ENCODE measurements at places on chromosomes 11 and 22.
A peak's percentile ranks its signal among the peaks of the same experiment; 100 is the strongest.

- no peak for DNase-seq
Measured at GRCh38 chr22:30856741-30857502, 111.7 kb downstream of the MORC2 start.

DNA sequence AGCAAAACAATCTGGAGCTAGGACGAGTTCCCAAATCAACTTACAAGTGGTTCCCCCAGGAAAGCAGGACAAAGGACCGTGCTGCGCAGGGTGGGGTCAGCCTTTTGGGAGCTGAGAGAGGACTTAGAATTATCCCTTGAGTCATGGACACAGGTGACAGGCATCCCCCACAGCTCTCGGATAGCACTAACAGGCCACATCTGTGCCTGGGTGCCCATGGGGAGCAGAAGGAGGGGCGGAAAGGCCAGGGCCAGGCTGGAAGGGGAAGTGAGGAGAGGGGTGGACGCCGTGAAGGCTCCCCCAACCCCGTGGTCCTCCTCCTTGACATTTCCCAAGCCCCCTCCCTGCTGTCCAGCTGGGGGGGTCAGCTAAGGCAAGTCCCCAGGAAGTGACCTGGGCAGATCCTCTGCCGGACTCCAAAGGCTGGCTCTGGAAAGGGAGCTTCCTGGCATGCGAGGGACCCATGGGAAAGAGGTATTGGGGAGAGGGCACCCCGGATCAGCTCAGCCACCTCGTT lies 31.6 kb upstream of the A4GALT start:
- no peak for DNase-seq

DNA sequence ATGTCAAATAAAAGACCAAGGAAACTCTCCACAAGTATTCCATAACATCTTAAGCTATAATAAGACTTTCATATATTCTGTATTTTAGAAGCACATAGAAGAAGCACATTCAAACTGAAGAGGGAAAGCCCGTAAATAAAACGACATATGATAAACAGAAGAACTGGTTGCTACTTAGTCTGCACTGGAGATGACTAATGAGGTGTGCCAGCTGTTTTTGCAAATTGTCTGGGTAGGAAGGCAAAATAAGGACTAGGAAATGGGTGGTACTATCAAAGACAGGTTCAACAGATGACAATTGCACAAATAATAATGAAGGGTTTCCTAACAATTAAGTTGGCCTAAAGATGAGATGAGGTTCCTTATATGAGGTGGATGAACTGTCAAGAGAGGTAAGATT lies 593.2 kb upstream of the CCDC179 start:
- no peak for DNase-seq

DNA sequence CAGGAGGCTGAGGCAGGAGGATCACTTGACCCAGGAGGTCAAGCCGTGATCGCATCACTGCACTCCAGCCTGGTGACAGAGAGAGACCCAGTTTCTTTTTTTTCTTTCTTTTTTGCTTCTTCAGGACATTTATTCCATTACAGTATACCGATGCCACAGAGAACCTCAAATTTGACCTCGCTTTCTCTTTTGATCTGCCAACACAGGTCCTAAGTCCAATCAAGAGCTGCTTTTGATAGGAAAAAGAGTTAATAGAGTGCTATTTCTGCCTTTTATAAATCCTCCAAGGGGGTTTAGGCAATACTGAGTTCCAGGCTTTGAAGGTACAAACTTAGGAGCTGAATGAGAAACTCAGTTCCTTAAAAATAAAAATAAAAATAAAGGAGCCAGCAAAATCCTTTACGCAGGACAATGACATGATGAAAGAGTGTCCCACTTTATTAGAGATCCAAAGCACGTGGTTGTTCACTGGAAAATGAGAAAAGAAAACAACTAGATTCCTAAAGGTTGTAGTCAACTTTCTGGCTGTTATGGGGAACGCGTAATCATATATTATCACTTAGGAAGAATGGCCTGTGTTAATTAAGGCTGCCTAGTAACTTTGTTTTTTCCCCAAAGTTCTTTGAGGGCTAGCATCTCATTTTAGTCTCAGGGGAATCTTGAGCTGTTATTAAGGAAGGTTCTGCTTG lies 27.2 kb downstream of the FADD start:
- DNase-seq, result no peak

GRCh38 chr11:66554602-66555001 lies 7.9 kb downstream of the ACTN3 start:
- DNase-seq, result no peak

DNA sequence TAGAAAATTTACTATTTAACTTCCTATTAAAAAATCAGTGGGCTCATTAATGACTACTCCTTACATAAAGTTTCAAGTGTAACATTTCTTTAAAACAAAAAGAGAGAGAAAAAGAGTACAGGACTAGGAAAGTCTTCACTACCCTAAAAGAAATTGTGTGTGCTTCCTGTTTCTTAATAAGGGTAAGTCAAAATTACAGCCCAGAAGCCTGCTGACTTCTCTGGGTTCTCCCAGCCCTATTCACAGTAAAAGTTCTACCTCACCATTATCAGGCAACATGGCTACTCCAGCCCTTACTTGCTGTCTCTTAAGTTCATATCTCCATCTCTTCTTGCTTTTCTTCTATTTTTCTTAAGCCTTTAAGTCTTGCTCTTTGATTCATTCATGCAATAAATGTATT lies 20.3 kb upstream of the ZC3H12C start:
- no peak for DNase-seq

DNA sequence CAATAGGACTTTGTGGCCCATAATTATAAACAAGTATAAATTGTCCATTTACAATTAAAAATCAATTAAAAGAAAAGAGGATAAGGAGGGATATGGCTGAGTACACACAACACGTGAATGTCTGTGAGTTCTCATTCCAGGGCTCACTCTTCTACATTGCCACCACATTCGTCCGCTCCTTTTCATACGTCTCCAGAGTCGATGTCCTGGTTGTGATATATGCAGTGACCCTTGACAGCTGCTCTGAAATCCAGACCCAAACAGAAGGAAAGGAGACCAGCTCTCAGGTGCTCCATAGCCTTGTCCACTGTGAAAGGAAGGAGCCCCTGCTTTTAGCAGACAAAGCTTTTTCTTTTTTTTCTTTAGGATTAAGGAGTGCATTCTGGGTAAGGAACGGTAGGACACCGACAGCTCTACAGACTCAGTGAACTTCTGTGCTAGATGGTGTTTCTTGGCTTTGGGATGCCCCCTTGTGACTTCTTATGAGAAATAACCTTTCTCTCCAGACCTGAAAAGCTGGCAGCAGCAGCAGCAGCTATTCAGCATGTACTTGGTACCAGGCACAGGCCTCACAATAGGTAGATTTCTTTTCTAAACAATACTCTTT lies 19.7 kb upstream of the DNAJB13 start:
- no peak for DNase-seq

GRCh38 chr11:67673358-67673757 lies 1.1 kb downstream of the ALDH3B2 start:
- no peak for DNase-seq

- no peak for DNase-seq
Measured at GRCh38 chr11:111303461-111303860, 5.1 kb downstream of the POU2AF3 start.

- DNase-seq, result no peak
Measured at GRCh38 chr11:76910620-76911414, 50.1 kb downstream of the ACER3 start.

- peak; percentile 63 for DNase-seq
Measured at GRCh38 chr22:20550851-20551744, 43.7 kb downstream of the MED15 start.

DNA sequence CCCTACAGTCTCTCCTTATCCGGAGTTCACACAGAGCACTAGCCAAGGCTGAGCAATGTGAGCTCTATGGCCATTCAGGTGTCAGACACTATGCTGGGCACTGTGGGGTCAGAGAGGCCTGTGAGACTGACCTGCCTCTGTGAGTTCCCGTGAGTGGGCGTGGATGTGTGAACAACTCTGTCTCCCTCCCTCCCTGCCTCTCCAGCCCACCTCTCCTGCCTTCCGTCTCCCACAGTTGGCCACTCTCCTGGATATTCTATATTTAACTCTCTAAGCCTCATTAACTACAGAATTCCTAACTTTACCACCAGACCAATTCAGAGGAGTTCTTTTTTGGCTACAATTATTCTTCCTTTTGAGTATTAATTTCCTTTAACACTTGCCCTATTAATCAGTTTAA lies 191.6 kb upstream of the NCAM1 start:
- no peak for DNase-seq

DNA sequence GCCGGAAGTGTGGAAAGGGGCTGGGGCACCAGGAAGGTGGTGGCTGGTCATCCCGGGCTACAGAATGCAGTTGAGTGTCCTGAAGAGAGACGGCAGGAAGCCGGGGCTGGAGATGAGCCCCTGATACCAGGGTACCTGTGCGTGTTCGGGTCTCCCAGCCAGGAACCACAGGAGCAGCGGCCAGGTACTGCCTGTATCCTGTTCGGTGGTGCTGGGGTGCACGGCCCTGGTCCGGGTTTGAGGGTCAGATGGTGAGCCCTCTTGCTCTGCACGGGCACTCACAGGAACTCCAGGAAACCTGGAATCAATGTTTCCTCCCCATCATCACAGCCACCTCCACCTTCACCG lies 253.1 kb upstream of the B3GAT1 start:
- no peak for DNase-seq

DNA sequence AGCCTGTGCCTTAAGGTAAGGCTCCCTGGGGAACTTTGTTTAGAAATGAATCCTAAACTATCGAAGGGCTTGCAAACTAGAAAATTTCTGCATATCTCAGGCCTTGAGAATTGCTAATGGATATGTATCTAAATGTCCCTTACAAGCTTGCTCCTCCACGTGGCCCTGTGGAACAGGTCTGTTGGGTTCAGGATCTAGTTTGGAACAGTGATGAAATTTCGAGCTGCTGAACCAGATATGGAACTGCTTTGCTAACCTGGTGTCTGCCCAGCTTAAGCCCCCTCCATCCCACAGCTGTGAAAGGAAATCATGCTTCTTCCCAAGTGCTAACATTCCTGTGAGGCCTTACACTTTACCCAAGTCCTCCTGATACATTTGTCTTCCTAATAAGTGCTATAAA lies 11.6 kb downstream of the SREBF2 start:
- no peak for DNase-seq

DNA sequence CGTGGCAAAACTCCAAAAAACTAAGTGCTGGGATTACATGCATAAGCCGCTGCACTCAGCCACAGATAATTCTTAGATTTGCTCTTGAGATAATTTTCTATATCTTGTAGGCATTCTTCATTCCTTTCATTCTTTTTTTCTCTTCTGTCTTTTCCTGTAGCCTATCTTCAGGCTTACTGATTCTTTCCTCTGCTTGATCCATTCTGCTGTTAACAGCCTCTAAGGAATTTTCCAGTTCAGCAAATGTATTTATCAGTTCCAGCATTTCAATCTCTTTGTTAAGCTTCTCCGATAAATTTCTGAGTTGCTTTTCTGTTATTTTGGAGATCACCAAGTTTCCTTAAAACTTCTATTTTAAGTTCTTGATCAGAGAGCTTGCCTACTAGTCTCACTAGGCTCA lies 46.7 kb downstream of the SMC1B start:
- DNase-seq, result no peak

- DNase-seq, result peak; percentile 2
Measured at GRCh38 chr11:93689240-93689639, 27.8 kb downstream of the CEP295 start.

- DNase-seq, result no peak
Measured at GRCh38 chr11:35949242-35949641, 5.4 kb downstream of the LDLRAD3 start.

- no peak for DNase-seq
Measured at GRCh38 chr11:16382638-16383380, 26.5 kb upstream of the SOX6 start.

GRCh38 chr22:38628444-38628843 lies 27.7 kb downstream of the FAM227A start:
- no peak for DNase-seq

- DNase-seq, result no peak
Measured at GRCh38 chr11:33940538-33940815, 48.6 kb upstream of the LMO2 start.

GRCh38 chr11:69463995-69464960 lies 17.2 kb upstream of the LINC01488 start:
- DNase-seq, result no peak

DNA sequence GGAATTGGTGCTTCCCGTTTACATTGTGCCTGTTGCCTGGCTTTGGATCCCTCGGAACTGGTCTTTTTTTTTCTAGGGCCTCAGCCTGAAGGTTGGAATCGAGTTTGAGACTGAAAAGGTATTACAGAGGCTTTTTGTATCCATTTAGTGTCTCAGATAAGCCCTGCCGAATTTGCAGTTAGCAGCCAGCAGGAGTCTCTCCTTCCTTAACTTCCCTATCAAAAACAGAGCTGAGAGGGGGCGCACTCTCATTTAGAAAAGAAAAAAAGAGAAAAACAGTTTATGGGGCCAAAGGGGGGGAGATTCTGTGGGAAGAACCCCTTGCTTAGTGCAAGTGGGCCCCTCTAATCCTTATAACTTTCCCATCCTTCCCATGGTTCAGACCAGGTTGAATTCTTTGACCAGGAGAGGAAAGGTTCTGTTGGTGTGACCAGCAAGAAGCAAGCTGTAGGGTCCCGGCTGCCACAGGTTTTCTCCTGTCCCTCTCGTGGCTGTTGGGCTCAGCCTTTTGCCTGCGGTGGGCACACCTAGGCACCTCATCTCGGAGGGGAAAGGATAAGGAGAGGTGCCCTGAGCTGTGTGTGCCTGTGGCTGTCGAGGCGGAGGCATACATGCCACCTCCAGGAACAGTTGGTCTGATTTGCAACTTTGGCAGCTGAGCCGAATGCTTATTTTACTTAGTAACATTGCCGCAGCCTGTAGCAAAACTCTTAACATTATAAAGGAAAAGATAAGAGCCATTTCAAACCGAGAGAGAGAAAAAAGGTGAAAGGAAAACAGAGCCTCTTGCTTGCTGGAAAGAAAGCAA lies 565.0 kb upstream of the CNTN5 start:
- no peak for DNase-seq

GRCh38 chr11:89015614-89016013 lies 50.2 kb downstream of the GRM5 start:
- no peak for DNase-seq
